H1 (cell line): ENCODE measurements at places on chromosomes 5 and 9. TPM values are rescaled to one million over a fixed set of nuclear protein-coding genes. Genes with fewer than 3 reads are reported as not detected.

- DNase-seq: no peak
Observed at GRCh38 chr5:177195307-177195952, 61.9 kb downstream of the NSD1 start.

GRCh38 chr5:76292620-76293322, 110.3 kb upstream of the IQGAP2 start:
- DNase-seq: no peak

ADAMTSL2 gene
- total RNA-seq: 0.69 and 0.74 TPM in 2 replicates

ITK gene
- total RNA-seq: not detected in 2 replicates

OSMR gene
- total RNA-seq: 2.6 and 3.1 TPM in 2 replicates

ACER2 gene
- 8.8 and 9.9 TPM in 2 replicates for total RNA-seq

OR1L4 gene
- not detected in 2 replicates for total RNA-seq

C5orf63 gene
- total RNA-seq: 0.67 TPM in 1 of 2 replicates, not detected in the other

GRCh38 chr9:68669218-68669617, 35.8 kb upstream of the PIP5K1B start:
- DNase-seq: no peak

DNA sequence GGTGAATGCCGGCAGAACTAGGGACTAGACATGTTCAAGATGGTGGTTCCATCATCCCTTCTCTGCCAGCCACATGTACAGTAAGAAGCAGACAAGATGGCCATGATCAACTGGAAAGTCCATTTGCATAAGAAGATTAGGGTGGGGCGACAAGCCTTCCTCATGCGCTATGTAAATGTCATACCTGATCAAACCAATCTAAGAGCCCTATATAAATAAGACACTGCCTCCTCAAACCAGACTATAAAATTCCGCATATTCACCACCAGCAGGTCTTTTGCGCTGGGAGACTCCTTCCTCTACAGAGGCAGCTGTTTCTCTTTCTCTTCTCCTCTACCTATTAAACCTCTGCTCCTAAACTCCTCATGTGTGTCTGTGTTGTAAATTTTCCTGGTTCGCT, 53.8 kb downstream of the TIMD4 start:
- no peak for DNase-seq

IL13 gene
- total RNA-seq: not detected in 2 replicates
